Fibroblast of skin of left biceps (primary cell): ENCODE measurements at places on chromosomes 1 and 21.

DNA sequence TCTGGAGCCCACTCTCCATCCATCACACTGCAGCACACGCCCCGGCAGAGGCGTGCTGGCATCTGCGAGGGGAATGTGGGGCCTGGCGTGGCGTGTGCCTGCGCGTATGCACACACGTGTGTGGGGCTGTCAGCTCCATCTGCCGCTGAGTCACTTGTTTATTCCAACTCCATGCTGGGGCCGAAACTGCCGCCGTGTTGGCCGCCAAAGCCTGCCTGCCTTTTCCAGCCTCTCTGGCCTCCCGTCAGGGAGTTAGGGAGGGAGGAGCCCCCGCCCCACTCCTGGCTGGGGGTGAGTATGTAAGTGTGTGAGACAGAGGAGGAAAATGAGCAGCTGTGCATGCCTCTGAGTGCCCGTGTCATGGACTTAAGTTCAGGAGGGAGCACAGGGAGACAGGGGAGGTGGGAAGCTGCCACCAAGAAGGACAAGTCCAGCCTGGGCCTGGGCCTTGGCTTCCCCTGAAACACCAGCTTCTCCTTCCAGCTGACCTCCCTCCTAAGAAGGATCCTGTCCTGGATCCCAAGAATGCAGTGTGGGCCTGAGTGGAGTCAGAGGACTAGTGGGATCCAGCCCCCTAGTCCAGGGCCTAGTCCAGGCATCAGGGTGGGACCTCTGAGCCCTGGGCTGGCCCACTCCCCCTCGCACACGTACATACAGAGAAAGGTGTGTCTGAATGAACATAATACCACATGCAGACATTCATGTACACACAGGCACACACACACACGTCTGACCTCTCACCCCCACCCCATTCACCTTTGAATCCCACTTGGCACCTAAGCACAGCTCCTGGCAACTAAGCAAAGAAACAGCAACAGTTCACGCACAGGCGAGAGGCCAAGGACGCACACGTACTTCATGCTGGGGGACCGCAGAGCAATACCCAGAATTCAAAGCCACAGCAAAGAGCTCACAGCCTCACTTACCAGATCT lies 24.7 kb downstream of the MEF2D start:
- DNase-seq, result no peak

DNA sequence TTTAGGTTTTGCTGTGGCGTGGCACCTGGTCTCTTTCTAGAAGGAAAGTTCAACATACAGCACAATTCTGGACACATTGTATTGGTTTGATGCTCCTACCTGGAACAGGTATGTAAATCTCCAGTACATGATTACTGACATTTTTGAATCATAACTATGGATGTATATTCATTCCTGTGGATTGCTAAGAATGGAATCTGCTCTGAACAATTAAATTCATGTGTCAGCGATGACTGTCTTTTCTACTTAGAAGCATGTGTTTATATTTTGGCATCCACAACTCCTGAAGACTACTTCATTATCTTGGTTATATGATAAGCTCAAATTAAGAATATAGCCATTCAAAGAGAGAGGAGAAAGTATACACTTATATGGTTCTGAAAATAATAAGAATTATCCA lies 291.8 kb downstream of the CHRM3 start:
- DNase-seq, result no peak

DNA sequence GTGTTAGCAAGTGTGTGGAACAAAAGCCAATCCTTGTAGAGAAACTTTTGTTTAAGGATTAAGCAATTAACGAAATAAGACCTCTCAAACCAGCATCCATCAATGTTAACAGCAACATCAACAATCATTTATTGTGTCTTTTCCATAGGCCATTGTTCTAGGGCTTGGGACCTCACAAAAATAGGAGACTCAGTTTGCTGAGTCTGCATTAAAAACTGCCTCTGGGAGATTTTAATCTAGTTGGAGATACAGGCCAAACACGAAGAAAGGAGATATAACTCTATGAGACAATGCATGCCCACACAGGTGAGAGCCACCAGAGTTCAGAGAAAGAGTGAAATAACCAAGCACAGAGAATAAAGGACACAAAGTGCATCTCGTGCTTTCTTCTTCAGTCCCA lies 14.4 kb upstream of the SELP start:
- DNase-seq, result no peak

DNA sequence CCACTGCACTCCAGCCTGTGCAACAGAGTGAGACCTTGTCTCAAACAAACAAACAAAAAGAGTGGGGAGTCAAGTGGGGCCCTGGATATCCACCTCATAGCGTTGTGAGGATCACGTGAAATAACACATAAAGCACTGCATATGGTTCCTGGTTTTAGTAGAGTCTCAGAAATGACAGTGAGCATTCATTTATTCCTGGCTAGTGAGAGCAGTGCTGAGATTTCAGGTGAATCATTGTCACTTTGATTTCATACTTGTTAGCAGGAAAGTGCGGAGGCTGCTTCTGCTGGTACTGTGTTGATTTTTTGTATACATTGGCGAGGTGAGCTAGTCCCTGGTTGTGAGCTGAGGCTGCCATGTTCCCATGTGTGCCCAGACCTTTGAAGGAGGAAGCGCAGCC lies 22.9 kb downstream of the ARHGEF10L start:
- DNase-seq, result no peak

- peak; percentile 47 for DNase-seq
Observed at GRCh38 chr21:27132266-27132665, 165.4 kb upstream of the ADAMTS5 start.

DNA sequence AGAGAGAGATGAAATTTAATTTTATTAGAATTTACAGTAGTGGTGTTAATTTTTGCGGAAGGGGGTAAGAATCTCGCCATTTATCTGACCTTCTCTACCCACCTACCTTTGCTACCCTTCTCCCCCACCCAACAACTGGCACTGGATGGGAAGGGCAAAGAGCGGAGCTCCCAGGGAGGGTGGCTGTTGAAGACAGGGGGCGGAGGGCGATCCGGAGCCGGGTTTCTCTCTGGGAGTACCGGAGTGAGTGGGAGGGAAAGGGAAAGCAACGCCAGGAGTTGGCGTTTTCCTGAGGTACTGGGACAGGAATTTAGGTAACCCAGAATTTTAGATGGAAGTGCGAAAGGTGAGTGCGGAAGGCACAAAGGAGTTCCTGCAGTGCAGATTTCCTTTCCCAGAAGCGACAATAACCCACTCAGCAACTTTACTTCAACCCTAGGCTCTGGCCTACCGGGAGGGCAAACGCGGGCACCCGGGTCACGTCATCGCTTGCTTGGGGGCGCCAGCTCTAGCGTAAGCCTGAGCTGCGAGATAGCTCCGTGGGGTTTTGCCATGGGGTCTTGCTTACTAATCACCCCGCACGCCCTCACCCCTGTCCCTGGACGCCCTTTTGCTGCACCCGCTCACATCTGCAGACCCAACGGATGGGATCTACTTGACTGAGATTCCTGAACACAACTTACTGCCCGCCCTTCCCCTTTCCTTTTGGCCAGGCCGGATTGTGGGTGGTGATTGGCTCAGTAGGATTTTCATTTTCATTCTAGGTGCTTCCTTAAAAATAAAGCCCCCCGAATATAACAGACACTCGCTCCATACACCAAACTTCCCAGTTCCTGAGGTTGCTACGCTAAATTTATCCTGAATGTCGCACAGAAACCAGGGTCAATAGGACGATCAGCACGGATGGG lies 413.0 kb upstream of the ESRRG start:
- no peak for DNase-seq
